Right renal pelvis (tissue), 4 donors: ENCODE measurements at places on chromosomes 11 and 22. TPM values are rescaled to one million over a fixed set of nuclear protein-coding genes. Genes with fewer than 3 reads are reported as not detected.

DNA sequence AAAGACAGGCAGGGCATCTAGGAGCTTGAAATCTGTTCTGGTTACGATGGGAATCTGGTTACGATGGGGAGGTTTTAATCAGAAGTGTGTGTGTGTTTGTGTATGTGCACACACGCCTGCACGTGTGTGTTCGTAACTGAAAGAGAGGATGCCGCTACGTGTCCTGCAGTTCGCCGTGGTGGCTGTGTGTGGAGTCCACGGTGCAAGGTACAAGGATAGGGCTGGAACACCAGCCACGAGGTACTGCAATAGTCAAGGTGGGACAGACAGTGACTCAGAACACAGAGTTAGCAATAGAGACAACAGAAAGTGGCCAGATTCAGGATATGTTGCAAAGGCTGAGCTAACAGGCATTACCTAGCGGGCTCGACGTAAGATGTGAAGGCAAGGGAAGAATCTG lies 46.7 kb downstream of the IGSF9B start:
- DNase-seq, result no peak

The GDPD4 gene
- 0.21 TPM for polyA plus RNA-seq

The TIMP3 gene
- polyA plus RNA-seq, result 163 TPM

DNA sequence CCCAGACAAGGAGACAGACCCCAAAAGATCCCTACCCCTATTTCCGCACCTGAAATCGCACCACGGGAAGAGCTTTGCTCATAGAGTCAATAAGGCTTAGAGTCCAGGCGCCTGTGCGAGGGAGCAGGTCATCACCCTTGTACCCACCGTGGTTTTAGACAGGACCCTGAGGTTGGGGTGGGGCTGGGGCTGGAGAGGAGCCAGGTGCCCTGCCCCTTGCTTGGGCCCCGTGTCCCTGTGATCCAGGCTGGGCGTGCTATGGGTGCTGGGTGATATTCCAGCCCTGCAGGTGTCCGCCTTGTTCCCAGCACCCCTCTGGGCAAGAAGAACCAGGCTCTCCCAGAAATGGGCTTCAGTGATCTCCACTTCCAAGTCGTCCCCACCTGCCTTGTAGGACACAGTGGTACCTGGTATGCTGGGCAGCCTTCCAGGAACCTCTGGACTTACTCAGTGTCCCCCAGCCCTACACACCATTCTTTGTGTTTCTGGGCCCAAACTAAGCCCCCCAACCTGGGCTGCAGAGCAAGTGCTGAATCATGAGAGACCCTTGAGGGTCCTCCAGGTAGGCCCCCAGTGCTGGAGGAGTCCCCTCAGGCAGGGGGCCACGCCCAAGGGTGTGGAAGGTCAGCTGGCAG lies 4.5 kb downstream of the CD81 start:
- DNase-seq, result no peak

The NNMT gene
- not detected for polyA plus RNA-seq

DNA sequence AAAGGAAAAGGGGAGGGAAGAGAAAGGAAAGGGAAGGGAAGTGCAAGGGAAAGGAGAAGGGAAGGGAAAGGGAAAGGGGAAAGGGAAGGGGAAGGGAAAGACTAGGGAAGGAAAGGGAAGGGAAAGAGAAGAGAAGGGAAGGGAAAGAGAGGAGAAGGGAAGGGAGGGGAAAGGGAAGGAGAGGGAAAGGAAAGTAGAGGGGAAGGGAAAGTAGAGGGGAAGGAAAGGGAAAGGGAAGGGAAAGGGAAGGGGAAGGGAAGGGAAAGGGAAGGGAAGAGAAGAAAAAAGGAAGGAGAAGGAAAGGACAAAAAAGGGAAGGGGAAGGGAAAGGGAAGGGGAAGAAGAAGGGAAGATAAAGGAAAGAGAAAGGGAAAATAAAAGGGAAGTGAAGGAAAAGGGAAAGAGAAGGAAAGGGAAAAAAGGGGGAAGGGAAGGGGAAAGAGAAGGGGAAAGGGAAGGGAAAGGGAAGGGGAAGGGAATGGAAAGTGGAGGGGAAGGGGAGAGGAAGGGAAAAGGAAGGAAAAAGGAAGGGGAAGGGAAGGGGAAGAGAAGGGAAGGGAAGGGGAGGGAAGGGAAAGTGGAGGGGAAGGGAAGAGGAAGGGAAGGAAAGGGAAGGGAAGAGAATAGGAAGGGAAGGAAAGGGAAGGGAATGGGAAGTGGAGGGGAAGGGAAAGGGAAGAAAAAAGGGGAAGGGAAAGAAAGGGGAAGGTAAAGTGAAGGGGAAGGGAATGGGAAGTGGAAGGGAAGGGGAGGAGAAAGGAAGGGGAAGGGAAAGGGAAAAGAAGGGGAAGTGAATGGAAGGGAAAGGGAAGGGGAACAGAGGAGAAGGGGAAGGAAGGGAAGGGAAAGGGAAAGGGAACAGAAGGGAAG lies 138.2 kb downstream of the SPATA19 start:
- no peak for DNase-seq

- no peak for DNase-seq
Observed at GRCh38 chr11:71172680-71173079, 79.7 kb downstream of the SHANK2 start.

The KCNQ1OT1 gene
- 0.72 TPM for polyA plus RNA-seq

The PRAME gene
- polyA plus RNA-seq, result 1.5 TPM

The KMT5B gene
- 61.7 TPM for polyA plus RNA-seq

The RAG2 gene
- 0.87 TPM for polyA plus RNA-seq

DNA sequence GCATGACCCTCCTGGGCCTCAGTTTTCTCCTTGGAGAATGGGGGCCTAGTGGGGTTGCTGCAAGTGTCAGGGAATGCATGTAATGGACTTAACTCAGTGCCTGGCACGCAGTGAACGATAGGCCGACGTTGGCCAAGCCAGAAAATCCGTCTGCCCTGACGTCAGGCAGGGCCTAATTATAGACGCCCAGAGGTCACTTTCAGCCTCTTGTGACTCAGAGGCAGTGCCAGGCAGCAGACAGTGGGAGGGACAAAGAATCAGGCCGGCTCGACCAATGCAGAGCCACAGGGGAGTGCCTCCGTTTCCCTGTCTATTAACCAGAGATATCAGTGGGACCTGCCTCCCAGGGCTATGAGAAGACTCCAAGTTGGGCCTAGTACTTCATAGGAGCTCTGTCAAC lies 115.0 kb downstream of the MN1 start:
- no peak for DNase-seq

DNA sequence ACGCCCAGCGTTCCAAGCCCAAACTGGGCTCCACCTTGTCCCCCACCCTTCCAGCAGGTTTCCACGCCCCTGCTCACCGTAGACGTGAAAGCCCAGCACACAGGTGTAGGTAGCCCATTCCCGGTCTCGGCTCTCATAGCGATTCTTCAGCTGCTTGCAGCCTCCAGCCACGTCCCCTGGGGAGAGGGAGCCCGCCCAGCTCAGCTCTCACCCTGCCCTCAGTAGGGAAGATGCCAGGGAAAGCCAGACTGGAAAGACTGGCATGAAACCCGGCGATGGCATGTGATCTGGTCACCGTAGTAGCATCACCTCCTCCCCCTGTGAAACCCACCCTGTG lies 1.4 kb upstream of the MTA2 start:
- DNase-seq, result no peak

The RIBC2 gene
- 7.4 TPM for polyA plus RNA-seq

The KIF18A gene
- 12.7 TPM for polyA plus RNA-seq

DNA sequence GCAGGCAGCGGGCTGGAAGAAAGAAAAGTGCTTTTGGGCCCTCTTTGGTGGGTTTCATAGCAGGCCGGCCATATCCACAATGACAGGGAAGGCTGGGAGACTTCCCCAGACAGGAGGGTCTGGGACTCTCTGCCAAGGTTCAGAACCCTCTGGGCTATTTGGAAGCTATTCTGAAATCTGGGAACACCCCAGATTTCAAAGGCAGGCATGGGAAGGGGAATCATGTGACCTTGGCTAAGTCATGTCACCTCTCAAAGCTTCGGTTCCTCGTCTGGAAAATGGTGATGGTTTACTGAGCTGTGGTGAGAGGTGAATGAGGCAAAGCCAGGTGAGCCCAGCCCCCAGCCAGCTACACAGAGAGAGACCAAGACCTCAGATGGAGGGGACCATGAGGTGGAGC lies 4.6 kb downstream of the CASTOR1 start:
- DNase-seq, result no peak

The ATG16L2 gene
- 29.6 TPM for polyA plus RNA-seq

- DNase-seq, result no peak
Observed at GRCh38 chr11:73384872-73385689, 8.9 kb downstream of the RELT start.

The ARHGAP20 gene
- polyA plus RNA-seq, result 4.9 TPM

- DNase-seq, result no peak
Observed at GRCh38 chr22:46985507-46985882, 223.0 kb downstream of the TBC1D22A start.

GRCh38 chr11:124846070-124846673 lies 19.1 kb upstream of the ROBO3 start:
- no peak for DNase-seq

DNA sequence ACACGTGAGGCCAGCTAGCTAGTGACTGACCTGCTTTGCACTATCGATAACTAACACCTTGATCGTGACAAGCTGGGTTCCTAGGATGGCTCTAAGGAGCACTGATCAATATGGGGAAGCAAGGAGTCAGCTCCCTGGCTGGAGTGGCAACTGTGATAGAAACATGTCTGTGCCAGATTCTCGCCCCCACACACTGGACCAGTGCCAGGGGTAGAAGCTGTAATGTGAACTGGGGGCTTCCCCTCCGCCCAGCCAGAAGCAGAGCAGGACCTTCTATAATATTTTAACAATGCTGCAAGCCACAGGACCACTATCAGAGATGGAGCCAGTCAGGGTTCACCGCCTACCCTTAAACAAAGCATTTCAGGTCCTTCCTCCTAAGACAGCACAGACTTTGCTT lies 96.5 kb downstream of the DSCAML1 start:
- no peak for DNase-seq

The TSPAN4 gene
- polyA plus RNA-seq, result 68.3 TPM

DNA sequence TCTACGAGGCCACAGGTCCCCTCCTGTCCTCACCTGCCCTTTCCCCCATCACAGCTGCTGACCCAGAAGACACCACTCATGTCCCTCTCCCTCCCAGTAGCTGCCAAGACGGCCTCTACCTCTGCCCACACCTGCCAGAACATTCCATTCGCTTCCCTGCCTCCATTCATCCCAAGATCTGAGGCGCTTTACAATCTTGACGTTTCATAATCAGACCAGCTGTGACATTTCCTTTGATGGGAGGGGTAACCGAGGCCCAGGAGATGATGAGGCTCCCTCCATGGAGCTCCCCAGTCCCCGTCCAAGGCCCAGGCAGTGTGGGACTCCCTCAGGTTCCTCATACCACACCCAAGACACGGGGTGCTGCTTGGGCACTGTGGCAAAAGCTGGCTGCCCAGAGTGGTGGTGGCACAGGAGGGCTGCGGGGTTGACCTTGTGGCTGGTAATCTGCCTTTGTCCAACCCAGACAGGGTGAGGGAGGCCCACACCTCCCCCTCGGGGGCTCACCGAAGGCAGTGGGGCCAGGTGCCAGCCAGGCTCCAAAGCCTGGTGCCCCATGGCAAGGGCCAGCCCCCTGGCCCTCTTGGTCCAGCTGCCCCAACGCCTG lies 17.3 kb downstream of the PHLDA2 start:
- DNase-seq, result no peak

- DNase-seq, result no peak
Observed at GRCh38 chr11:19675397-19675796, 37.2 kb upstream of the NAV2 start.

DNA sequence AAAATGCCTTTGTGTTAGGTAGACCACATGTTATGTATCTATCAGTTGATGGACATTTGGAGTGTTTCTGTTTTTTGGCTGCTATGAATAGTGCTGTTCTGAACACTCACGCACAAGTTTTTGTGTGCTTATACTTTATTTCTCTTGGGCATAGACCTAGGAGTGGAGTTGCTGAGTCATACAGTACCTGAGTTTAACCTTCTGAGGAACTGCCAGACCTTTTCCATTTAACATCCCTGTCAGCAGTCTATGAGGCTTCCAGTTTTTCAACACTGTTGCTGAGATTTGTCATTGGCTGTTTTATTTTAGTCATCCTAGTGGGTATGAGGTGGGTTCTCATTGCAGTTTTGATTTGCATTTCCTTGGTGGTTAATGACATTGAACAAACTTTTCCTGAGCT lies 4.4 kb downstream of the CTTN start:
- no peak for DNase-seq

The MYEOV gene
- polyA plus RNA-seq, result 4.9 TPM

DNA sequence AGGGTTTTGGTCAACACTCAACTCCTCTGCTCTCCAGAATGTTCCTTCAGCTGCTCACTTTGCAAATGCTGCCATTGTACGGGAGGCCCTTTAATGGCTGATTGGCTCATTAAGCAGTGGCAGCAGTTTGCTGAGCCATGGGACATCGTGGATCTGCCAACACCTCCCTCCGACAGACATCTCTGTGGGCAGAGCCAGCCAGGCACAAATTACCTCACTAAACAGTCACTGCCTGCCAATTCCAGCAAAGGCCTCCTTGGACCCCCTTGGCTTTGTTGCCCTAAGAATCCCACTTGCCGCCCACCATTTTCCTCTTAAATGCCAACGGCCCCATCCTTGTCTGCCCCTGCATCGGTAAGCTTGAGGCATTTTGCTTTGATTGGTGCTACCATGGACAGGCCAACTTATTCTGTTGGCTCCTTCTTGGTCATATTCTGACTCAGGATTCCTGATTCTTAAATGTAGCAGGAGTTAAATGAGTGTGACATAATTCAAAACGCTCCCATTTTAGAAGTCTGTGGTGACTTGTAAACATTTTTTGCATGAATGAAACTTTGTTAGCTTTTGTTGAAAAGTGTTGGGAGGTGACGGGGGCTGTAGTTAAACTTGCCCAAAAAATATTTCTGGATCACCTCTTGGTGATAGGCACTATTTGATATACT lies 57.5 kb upstream of the LMO2 start:
- no peak for DNase-seq

- no peak for DNase-seq
Observed at GRCh38 chr22:40973144-40973543, 22.0 kb downstream of the RBX1 start.
